ENCODE measurements at places on chromosomes 7 and 10.

GRCh38 chr7:2821161-2821841 is 22.8 kb downstream of the GNA12 start:
- no peak for DNase-seq

DNA sequence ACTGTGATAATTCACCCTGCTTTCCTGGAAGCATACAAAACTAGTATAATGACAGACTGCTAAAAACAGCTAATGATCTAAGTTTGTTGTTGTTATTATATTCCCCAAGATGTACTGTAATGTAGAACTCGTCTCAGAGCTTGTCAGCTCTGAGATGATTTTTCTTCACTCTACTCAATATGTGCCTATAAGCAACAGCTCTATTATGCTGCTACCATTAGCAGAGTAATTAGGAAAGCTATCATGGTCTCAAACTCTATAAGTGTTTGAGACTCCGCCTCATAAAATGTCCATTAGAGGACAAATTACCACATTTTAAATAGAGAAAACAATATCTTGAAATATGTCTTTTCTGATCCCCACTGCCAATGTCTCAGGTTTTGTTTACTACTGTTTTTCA is 476.5 kb upstream of the PCDH15 start:
- no peak for DNase-seq

- no peak for DNase-seq
These were observed 258.4 kb upstream of the FZD1 start for GRCh38 chr7:91005841-91006240.

- DNase-seq = no peak
These were observed 1.4 kb downstream of the PODXL start for GRCh38 chr7:131554880-131555516.

- DNase-seq = no peak
These were observed 147.6 kb upstream of the SHH start for GRCh38 chr7:155959894-155960293.

- no peak for DNase-seq
These were observed 7.7 kb downstream of the CHPF2 start for GRCh38 chr7:151239837-151240459.

- no peak for DNase-seq
These were observed 22.2 kb upstream of the CPXM2 start for GRCh38 chr10:123913688-123914268.

GRCh38 chr10:6667679-6668270 is 87.7 kb upstream of the PRKCQ start:
- no peak for DNase-seq

- DNase-seq = no peak
These were observed 1.2 kb upstream of the AKR1E2 start for GRCh38 chr10:4824791-4825310.

DNA sequence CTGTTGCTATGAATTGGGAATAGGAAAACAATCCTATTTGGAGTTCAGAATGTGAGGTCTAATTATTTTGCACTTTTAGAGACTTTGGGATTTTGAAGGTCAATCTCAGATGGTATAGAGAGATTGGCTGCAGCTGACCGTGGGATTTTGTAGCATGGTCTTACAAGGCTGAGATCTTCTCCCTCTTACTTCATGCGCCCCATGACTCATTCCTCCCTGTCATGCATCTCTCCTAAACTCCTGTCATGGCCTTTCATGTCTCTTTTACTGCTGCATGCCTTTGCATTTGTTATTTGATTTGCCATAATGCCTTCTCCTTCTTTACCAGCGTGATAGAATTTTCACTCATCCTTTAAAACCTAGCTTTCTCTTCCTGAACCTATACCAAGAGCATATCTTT is 133.1 kb downstream of the BBS9 start:
- no peak for DNase-seq
